ENCODE measurements at places on chromosomes 11 and 22.
A peak's percentile ranks its signal among the peaks of the same experiment; 100 is the strongest.

DNA sequence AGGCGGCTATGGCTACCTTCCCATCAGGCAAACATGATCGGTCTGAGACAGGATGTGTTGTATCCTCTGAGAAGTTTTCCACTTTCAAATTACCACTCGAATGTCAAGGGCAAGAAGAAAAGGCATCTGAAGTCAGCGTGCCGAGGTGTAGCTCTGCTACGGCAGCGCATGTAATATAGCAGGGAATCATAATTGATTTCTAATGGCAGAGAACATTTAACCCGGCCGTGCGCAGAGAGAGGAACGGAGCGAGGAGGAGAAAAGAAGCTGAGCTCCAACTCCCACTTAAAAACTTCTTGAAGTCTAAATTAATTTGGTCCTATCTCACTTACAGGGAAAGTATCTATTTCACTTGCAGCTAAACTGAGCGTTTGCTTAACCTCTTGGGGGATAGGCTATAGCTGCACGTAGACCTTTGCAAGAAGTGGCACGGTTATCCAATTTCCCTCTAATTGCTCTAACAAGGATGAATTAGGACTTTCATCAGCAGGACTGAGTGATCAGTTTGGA is 137.3 kb upstream of the KIRREL3 start:
- no peak for DNase-seq

- no peak for DNase-seq
These were observed 93.2 kb upstream of the BMAL1 start for GRCh38 chr11:13184295-13184794.

- DNase-seq: peak; percentile 94
These were observed 13.1 kb downstream of the USP2 start for GRCh38 chr11:119368121-119369034.

DNA sequence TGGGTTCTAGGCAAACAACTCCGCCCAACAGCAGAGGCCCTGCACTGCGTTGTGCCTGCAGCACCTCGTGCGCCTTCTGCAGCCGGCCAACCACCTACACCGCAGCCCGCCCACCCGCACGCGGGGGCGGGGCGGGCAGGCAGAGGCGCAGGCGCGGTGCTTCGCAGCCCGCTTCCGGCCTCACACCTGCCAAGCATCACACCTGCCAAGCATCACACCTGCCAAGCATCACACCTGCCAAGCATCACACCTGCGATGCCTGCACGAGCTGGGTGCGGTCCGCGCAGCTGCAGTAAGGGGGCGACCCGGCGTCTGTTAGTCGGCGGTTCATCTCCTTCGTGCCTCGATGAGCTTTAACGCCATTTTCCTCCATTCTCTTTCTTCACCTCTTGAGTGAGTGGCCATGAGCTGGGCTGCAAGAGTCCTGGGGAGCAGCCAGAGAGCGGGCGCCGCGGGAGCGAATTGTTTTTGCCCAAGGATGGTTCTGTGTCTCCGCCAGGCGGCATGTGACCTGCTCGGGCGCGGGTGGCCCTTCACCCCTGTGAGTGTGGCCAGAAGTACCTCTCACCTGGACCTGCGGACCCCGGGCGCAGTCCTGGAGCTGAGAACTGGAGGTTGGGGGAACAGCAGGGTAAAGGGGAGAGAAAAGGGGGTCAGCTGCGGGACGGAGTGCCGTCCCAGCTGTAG is at the start of gene LDHAL6A:
Gene LDHAL6A (plus strand): TSS at position 171 of the 687 bp plus-strand sequence. CDS start 825 bp downstream, outside the sequence.
- no peak for DNase-seq

- DNase-seq: peak; percentile 49
These were observed 18.7 kb upstream of the JHY start for GRCh38 chr11:122863704-122864326.

GRCh38 chr11:6646576-6646917 is 9.1 kb downstream of the DCHS1 start:
- DNase-seq: no peak

- DNase-seq: no peak
These were observed 36.4 kb downstream of the ARHGAP32 start for GRCh38 chr11:129155745-129156144.

DNA sequence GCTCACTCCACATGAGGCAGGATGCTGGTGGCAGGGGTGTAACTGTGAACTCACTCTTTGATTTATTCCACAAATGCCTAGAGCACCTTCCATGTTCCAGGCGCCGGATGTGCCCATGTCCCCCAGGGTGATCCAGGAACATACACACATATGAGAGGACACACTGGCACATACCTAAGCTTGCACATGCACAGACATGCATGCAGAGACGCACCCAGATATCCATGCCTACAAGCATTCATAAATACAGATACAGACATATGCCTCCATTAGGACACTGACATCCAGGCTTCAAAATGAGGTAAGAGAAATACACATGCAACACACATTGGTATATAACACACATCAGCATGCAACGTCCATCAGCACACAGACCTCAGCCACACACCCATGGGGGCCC is 4.5 kb downstream of the OSM start:
- no peak for DNase-seq

GRCh38 chr11:8671193-8671612 is 11.3 kb downstream of the TRIM66 start:
- DNase-seq: no peak

DNA sequence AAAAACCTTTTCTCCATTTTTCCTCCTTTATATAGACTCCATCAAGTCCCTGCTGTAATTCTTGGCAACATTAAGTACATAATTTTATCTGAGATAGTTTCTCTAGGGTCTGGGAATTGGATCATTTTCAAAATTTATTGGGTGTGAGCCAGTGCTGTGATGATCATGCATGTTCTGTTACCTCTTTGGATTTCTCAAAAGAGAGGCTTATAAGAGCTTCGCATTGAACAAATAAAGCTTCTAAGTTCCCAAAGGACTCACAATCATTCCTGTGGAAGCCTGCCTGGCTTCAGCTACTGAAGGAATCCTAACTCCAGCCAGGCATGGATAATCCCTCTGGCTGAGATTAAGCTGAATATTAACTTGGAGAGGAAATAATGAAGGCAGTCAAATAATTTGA is 208.5 kb downstream of the RAB38 start:
- no peak for DNase-seq

GRCh38 chr11:80778432-80778831 is 1337.6 kb upstream of the TENM4 start:
- DNase-seq: no peak

DNA sequence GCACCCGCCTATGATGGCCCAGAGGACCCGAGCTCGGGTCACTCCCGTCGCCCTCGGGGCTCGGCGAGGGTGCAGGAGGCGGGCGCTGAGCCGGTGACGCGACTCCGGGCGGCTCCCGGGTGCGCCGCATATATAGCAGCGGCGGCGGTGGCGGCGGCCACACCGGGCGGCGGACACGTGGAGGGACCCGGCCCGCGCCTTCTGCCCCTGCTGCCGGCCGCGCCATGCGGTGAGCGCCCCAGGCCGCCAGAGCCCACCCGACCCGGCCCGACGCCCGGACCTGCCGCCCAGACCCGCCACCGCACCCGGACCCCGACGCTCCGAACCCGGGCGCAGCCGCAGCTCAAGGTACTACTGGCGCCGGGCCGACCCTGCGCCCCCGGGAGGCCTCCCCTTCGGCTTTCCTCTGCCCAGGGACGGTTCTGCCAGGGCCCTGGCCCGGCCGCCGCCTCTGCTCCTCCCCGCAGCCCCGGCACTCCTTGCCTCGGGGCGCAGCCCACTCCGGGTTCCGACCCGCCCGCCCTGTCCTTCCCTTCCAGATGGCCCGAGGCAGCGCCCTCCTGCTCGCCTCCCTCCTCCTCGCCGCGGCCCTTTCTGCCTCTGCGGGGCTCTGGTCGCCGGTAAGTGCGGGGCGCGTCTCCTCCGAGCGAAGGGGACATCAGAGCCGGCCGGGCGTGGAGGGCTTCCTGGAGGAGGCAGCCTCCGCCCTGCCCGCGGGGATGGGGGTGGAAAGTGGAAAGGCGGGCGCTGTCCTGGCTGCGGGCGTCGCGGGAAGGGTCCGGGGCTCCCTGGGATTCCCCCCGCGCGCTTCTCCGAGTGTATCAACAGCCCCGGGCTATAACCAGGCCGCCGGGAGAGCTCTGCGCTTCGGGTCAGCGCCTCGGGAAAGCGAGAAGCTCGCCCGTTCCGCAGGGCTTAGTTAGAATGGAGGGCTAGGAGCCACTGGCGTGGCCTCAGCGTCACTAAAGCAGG is at the start of gene GAL:
Gene GAL (plus strand): TSS at position 160 of the 972 bp plus-strand sequence. CDS start 380 bp downstream, at position 540.
- DNase-seq: no peak

DNA sequence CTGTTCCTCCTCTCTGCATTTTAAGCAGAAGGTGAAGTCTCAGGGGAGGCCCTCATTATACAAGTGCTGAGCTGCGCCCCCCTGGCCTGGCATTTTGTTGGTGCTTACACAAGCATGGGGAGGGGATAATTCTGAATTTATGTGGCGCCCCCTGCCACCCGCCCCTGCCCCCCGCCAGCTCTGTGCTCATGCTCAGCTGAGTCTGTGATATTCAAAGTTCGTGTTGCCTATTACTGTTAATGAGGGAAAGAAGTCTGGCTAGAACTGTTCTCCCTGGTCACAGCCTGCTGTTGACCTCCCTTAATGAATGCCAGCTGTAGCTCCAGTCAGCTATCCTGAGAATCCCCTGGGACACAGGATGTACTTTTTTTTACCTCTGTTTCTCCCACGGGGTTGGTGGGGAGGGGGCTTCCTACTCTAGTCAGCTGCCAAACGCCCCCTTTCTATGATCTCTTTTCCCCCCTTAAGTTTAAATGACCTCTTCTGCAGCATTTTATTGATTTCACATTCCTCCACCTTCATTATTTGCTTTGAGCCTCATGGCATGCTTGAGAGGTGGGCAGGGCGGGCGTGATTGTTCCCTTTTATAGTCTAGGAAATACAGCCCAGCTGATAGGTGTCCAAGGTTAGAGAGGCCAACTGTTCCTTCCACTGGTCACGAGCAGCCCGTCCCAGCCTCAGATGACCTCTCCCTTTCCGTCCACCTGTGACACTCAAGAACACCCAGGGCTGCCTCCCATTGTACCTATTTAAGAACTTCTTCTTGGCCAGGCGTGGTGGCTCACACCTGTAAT is 12.2 kb downstream of the USP2 start:
- no peak for DNase-seq

DNA sequence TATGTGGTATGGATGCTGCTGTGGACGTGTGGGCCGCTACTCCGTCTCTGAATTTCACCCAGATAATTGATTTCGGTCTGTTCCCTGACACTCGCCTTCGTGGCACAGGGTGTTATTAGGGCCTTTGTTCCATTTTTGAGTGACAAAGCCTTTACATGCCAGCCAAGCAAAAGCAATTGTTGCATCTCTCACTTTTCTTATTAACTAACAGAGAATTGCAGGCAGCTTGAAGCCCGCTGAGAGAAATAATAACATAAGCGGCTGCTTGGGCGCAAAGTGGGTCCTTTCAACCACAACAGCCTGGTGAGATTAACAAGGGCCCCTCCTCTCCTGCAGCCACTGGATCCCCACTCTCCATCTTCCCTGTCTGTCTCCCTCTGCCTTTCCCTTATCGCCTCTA is 449.4 kb downstream of the NTM start:
- DNase-seq: no peak

- peak; percentile 19 for DNase-seq
These were observed 83.3 kb upstream of the PICALM start for GRCh38 chr11:86152006-86152862.

- DNase-seq: no peak
These were observed 10.0 kb downstream of the TMEM132A start for GRCh38 chr11:60934124-60934789.

DNA sequence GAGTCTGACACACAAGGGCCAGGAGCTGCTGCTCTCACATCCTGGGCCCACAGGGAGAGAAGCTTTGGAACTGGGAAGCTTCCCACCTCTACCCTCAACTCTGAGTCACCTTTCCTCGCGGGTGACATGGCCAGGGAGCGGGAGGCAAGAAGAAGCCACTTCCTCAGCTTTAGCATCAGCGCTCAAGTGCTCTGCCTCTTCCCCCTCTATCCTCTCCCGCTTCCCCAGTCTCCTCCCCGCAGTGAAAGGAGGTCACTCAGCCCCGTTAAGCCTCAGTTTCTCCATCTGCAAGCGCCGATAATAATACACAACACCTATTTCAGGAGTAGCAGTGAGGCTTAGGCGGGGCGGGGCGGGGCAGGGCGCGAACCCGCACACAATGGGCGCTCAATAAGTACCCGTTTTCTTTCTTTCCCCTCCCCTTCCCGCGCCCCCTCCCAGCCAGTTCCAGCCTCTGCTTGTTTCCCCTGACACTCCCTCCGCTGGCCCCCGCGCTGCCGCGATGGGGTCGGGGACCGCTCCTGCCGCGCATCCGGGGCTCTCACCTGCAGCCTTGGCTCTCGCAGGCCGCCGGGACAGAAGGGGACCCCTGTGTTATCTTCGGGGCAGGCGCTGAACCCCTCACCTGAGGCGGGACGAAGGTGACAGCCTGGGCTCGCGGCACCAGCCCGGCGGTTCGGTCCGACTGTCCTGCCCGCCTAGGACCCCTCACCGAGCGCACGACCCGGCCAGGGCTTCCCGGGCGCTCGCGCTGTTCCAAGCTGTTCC is 892 bp downstream of the GDPD5 start:
- DNase-seq: peak; percentile 27

GRCh38 chr11:102633385-102634026 is 8.4 kb upstream of the MMP20 start:
- no peak for DNase-seq

DNA sequence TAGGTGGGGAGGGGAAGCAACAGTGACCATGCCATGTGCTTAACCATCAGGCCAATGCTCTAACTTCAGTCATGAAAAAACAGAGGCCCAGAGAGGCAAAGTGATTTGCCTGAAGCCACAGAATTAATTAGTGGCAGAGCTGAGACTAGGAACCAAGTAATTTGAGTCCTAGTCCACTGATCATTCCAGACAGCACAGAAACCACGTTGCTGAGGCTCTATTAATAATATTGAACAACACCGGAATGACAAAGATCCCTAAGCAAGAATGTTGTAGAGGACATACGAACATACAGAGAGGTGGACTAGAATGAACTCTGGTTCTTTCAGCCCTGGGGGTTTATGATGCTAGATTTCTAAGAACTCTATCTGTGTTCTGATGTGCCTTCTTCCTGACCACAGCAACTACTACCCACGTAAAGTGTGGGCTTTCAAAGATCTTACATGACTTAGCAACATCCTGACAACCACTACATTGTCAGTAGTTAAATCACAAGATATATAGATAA is 92.3 kb downstream of the GAB2 start:
- no peak for DNase-seq

DNA sequence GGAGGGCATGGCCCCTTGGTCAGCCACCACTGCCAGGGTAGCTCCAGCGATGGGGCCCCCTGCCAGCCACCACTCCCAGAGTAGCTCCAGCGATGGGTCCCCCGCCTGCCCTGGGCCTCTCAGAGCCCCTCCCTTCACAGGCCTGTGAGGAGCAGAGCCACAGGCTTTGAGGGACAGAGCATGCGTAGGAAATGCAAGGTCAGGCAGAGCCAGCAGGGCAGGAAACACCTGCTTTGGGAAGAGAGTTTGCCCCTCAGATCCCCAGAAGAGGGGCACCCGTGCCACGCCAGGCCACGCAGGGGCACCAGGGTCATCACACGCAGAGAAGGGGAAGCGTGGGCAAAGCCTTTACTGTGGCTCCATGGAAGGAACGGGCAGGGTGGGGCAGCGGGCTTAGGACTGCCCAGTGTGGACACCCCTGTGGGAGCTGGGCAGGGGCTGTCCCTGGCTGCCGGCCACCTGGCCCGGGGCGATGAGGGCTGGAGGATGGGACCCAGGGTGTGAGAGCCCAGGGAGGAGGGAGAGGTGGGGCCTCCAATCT is 477.8 kb downstream of the BRD1 start:
- no peak for DNase-seq
